ENCODE measurements at places on chromosomes 2 and 18. TPM values are rescaled to one million over a fixed set of nuclear protein-coding genes. Genes with fewer than 3 reads are reported as not detected.
A peak's percentile ranks its signal among the peaks of the same experiment; 100 is the strongest.

The TUBA4B gene
- not detected for polyA plus RNA-seq

The HOXD10 gene
- 0.04 TPM for polyA plus RNA-seq

The CHRNG gene
- 1.5 TPM for polyA plus RNA-seq

The LBX2 gene
- polyA plus RNA-seq = 0.26 TPM

The CLIP4 gene
- polyA plus RNA-seq = 26.7 TPM

The SLC38A11 gene
- 0.52 TPM for polyA plus RNA-seq

The XDH gene
- 0.05 TPM for polyA plus RNA-seq

The CNGA3 gene
- not detected for polyA plus RNA-seq

The VIT gene
- 8.4 TPM for polyA plus RNA-seq

The FOSL2 gene
- 74.7 TPM for polyA plus RNA-seq

The ALPG gene
- polyA plus RNA-seq = not detected

The SLC30A3 gene
- polyA plus RNA-seq = 0.03 TPM

DNA sequence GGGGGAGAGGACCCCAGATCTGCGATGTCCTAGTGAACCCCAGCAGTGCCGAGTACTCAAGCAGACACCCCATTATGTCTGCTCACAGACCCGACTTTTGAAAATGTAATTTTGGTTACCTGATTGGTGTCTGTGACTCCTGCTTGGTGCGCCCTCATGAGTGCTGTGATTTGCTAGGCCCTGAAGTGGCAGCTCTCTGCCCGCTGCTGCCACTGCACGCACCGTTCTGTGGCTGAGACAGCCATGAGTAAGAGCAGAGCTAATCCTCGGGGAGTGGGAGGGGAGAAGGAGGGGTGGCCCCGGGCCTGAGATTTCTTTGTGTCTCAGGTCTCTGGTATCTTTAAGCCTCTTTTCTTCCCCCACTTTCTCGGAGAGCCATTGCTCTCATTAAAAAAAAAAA is 18.2 kb downstream of the FHOD3 start:
- DNase-seq = no peak

DNA sequence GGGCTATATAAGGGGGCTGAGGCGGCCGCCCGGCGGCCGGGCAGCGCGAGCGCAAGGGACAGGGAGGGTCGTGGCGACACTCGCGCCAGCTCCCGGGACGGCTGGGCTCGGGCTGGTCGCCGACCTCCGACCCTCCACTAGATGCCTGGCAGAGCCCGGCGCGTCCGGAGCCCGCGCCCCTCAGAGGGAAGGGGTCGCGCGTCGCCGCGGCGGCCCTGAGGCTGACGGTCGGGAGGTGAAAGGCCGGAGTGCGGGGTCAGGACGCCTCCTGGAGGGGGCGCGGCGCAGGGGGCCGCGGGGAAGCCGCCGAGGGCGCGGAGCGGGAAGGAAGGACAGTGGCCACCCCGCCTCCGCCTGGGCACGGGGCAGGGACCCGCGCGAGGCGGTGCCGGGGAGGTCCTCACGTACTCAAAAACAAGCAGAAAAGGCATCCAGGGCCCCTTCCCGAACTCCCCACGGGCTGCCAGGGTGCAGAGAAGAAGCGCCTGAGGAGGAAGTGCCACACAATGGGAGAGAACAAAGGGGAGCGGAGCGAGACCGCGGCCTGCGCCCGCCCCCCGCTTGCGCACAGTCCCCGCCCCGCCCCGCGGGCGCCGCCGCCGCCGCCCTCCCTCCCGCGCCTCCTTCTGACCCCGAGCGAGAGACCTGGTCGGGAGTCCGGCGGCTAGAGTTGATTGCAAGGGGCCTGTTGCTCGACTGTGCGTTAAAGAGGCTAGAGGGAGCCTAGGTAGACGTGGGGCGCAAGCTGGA is 776 bp upstream of the KLF7 start:
- peak; percentile 83 for DNase-seq

DNA sequence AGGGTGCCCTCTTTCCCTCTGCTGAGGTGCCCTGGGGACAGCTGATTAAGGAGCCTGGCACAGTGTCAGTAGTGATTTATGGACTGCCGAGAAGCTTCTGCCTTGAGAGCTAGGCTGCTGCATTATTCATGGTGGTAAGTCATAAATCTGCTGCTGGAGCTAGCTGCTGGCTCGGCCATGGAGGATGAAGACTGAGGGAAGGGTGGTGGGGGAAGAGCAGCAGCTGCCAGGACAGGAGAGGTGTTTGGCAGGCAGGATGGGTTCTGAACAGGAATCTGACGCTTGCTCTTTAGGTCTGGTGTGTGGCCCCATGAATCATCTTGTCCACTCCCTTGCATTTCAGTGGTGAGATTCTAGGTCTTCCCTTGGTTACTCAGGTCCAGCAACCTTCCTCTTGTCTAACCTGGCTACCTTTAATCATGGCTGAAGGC is 296.3 kb downstream of the DYSF start:
- peak; percentile 43 for DNase-seq

DNA sequence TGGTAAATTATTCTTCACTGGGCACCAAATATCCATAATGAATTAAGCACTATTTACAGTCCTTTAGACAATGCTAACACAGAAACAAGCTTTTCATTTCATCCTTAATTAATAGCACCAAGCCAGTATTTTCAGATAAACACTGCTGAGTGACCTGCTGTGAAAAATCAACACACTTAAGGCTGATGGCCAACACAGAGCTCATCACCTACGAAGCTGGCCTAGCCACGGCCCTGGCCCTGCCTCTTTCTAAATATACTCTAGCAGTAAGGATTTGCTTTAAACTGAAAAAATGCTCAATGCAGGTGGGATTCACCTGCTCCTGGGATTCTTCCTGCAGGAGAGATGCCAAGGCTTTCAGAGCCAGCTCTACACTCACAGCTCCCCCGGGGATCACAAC is 18.4 kb downstream of the CYB5A start:
- no peak for DNase-seq

DNA sequence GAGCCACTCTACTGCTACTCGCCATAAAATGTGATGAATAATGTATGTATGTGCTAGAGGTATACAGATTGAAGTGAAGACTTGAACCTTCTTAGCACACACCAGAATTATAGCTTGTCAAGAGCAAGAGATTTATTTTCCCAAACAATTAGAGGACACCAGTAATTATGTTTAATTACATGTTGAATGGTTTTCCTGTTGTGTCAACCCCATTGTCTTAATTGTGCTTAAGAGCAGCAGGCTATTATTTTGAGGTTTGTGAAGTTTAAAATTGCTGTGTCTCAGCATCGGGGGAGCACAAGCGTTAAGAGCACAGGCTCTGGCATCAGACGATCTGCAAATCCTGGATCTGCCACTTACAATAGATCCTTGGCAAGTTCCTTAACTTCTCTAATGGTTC is 29.0 kb downstream of the KIF5C start:
- no peak for DNase-seq

DNA sequence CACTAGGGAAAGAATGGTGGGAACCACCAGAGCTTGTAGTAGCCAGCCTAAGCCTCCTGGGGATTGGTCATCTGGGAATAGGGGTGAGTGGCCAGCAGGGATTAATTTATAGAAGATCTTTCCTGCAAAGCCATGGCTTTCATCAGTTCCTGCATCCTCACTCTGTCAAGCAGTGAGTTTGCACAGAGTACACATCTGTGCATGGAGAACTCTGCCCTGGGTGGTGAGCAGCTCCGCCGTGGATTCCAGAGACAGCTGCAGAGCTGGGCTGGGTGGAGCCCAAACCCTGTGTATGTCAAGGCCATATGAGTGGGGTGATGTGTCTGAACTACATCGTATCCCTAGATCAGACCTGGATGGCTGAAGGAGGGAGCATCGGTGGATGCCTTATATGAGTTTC is 182.2 kb downstream of the GLI2 start:
- peak; percentile 7 for DNase-seq

DNA sequence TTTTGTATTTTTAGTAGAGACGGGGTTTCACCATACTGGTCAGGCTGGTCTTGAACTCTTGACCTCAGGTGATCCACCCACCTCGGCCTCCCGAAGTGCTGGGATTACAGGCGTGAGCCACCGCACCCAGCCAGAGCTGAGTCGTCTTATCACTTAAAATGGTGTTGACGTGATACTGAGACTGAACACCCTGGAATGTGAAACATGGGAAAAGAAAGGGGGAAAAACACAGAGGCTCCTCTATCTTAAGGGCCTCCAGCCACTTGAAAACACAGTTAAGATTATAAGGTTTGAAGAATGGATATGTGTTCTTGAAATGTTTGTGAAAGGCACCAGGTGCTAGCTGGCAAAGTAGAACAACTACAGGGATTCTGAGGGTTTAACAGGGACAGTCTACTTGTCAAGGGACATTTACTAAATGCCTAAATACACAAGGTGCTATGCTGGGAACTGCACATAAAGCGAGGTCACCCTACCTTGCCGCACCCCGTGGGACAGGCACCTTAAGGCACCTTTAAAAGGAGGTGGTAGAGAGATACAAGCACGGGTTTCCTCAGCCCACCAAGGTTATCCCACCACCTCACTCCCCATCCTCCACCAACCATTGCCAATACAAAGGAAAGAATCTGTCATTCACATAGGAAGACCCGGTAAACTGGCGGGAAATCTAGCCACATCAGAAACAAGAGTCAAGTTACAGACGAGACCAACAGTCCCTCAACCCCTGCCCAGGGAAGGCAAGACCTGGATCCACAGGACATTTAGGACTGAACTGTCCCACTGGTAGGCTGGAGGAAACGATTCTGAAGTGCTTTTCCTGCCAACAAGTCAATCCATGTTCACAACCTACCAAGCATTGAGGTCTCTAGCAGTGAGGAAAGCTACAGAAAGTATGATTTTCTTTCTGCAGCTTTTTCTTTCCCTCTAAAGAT is 43.4 kb downstream of the STK39 start:
- no peak for DNase-seq

- DNase-seq = no peak
Measured at GRCh38 chr2:141767051-141767450, 363.8 kb downstream of the LRP1B start.

DNA sequence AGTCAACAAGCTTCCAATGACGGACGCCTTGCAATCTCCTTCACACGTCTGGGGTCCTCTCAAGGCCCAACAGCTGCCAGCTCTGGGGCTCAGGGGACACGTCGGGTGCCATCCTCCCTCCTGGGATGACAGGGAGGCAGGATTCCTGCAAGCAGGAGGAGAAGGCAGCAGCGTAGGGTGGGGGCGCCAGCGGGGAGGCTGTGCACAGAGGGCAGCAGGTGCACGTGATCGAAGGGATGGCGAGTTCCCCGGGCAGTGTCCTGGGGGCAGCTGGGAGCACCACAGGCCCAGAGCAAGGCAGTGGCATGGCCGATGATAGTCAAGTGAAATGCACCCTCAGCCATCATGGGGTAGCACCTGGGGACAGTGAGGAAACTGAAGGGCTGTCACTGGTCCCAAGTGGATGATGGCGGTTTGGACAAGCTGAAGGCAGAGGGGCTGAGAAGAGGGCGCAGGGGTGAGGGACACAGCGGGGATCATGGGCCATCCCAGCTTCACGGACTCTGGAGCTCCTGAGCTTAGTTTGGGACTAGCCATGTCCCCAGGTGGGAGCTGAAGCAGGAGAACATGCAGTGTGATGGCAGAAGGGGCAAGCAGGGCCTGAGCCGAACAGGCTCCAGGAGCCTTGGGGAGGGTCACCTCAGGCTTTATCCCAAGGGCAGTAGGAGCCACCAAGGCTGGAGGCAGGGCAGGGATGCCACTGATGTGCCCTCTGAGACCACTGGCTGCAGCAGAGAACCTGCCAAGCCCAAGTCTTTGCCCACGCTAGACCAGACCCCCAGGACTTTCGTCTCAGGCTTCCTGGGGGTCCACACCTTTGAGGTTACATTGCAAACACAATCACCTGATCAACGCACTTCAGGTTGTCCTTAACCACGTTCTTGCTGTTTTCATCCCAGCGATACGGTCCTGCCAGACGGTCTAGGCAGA is 16.3 kb upstream of the SNED1 start:
- DNase-seq = peak; percentile 47

DNA sequence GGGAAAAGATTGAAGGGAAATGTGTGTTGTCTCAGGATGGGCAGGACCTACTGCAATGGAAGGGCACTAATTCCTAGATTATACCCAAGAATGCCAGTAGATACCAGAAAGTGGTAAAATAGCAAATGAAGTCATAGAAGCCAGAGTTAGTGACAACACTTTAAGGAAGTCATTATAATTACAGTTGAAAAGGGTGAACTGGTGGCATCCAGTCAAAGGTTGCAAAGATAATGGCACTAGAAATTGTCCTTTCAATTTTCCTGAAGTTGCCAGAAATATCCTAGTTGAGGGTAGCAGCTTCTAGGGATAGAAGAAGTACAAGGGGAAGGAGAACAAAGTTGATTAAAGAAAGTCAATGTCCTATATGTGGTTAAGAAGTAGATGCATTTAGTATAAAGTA is 68.8 kb upstream of the GLS start:
- no peak for DNase-seq

GRCh38 chr2:168773719-168774521 is 28.5 kb upstream of the NOSTRIN start:
- peak; percentile 59 for DNase-seq

- no peak for DNase-seq
Measured at GRCh38 chr2:134432435-134432883, 178.6 kb downstream of the MGAT5 start.

- DNase-seq = peak; percentile 84
Measured at GRCh38 chr2:54673501-54673998, 49.9 kb upstream of the EML6 start.

DNA sequence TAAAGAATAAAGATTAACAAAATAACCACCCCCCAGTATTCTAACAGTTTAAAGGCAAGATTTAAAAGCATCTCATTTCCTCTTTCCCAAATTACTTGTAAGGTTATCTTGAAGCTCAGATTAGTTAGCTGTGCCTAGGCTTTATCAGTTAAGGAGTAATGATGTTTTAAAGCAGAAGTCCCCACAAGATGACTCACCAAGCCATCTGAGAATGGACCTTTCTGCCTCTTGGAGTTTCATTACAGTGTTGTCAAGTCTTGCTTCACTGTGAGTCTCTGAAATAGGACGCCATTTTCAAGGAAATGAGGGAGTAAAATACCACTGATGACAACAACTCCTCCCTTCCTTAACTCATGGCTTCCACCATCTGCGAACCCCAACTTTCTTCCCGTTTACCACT is 35.9 kb downstream of the ZNF385B start:
- DNase-seq = no peak

GRCh38 chr18:48829443-48830149 is 121.2 kb downstream of the SMAD7 start:
- peak; percentile 33 for DNase-seq

GRCh38 chr2:71008342-71008741 is 13.7 kb upstream of the TEX261 start:
- DNase-seq = no peak

- no peak for DNase-seq
Measured at GRCh38 chr2:200125444-200126284, 170.3 kb downstream of the MAIP1 start.

Data from psoas muscle (tissue), 8 donors.